Prostate gland (tissue), 2 donors: ENCODE measurements at places on chromosomes 12 and 14.

DNA sequence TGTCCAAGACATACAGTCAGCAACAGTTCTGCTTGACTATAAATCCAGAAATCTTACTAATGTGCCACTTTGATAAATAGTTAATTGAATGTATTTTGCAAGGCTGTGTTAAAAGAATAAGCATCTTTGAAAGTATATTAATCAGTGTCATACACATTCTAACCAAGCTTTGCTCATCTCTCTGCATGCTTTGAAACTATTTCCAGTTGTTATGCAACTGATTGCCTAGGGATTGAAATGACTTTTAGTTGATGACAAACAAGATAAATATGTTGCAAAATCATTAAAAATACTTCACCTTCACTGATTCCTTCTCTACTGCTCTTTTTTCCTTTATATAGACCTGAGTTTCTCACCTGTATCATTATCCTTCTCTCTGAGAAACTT, 91.3 kb downstream of the AEBP2 start:
- DNase-seq = no peak

DNA sequence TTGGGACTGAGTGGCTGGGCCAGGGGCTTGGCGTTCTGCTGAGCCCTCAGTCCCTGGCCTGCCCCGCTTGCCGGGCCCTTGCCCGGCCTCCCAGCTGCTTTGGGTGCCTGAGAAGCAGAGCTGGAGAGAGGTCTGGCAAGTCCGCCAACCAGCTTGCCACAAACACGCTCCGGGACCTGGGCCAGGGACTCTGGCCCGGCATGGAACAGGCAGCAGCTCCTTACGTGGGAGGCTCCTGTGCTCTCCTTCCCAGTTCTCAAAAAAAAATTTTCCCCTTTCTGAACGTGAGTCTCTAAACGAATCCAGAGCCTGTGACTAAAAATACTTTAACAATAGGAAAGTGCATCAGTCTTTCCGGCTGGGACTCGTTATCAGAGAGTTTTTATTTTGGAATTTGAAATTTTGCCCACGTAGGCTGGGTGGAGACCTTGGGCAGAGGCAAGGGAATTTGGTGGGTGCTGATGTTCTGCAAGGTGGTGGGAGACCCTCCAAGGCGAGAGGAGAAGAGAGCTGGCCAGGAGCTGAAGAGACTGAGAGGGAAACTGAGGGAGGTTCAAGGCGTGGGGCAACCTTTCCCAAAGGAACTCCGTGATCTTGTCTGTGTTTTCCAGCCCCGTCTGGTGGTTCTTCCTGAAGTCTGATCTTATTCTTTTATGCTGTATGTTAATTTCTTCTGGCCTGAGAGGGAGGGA, 6.8 kb upstream of the NR4A1 start:
- peak; percentile 94 for DNase-seq

DNA sequence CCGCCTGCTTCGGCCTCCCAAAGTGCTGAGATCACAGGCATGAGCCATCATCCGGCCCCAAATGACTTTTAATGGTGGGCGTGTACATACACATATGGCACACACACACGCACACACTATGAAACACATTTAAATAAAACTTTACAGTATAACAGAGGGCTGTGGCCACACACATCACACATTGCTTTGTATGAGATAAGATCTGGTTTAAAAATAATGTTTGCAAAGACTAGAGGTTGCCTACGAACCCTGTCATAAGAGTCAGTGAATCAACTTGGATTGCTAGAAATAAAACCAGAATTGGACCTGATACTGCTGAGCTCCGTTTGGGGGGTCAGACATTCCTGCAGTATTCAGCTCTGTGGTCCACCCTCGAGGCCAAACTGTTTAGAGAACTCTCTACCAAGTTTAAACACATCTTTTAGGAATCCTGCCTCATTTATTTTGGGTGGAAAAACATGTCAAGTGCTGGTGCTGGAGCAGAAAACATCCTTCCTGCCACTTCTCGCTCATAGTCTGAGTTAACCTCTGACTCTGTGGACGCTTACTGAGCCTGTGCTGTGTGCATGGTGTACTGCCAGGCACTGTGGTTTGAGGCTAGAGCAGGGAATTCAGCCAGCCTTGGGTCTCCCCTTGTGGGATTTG, 47.8 kb upstream of the EML1 start:
- no peak for DNase-seq

DNA sequence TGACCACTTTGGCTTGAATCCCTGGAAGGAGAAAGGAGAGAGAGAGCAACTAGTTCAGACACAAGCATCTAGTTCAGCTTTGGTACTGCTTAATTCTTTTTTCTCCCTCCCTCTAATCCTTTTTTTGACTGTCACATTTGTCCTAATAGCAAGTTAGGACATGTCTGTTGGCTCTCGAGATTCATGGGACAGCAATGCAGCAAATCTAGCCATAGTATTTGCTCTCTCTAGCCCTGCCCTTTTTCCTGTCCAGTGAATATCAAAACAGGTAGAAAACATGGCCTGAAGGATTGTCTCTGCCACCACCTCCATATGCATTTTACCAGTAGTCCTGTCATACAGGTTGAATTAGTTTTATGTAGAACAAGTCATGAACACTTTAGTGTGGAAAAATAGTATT, 116.4 kb downstream of the PTPRB start:
- DNase-seq = no peak

DNA sequence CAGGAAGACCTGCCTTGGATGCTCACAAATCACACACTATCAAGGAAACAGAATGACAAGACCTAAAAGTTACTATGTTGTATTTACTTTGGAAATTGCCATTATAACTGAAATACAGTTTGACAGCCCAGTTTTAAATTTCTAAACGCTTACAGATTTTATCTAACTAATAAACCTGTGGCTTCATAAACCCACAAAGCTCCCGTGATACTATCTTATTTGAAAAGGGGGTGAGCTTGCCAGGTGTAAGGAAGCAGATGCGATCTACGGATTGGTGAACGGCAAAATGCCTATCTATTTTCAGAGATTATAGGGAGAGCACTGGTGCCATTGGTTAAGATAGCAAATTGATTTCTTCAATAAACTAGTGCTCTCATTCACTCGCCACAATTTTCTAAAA, 485.5 kb downstream of the BCAT1 start:
- DNase-seq = no peak

DNA sequence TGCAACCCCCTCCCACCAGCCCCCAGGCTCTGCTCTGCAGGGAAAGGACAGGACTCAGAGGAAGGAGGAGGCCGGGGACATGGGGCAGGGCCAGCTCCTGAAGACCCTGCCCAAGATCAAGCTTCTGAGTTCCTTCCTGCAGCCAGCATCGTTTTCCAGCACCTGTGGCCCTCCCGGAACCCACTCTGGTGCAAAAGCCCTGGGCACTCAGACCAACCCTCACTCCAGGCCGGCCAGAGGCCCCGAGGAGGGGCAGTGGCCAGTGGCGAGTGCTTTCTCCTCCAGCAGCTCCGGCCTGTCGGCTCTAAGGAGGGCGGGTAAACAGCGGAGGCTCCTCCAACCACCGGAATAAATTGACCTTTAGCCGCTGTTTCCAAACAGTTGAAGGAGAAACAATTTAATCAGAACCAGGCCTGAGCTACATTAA, 10.8 kb downstream of the TMEM179 start:
- DNase-seq = no peak

DNA sequence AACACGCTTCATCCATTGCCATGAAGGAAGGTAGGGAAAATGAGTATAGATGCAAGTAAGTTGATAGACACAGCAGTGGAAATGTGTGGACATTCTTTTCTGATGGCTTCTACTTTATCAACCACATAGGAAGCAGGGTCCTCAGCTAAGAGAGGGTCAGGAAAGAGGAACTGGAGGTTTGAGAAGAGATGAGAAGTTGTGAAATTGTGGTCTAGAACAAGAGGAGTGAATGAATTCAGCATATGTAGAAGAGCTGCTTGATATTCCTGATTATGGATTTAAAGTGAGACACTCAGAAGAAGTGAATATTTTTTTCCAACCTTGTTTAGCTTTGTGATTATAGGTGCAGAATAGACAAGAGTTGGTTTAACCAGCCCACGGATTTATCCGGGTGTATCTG, 128.5 kb downstream of the SLC15A5 start:
- DNase-seq = no peak

- no peak for DNase-seq
Measured at GRCh38 chr12:125133616-125134015, 68.4 kb downstream of the AACS start.

DNA sequence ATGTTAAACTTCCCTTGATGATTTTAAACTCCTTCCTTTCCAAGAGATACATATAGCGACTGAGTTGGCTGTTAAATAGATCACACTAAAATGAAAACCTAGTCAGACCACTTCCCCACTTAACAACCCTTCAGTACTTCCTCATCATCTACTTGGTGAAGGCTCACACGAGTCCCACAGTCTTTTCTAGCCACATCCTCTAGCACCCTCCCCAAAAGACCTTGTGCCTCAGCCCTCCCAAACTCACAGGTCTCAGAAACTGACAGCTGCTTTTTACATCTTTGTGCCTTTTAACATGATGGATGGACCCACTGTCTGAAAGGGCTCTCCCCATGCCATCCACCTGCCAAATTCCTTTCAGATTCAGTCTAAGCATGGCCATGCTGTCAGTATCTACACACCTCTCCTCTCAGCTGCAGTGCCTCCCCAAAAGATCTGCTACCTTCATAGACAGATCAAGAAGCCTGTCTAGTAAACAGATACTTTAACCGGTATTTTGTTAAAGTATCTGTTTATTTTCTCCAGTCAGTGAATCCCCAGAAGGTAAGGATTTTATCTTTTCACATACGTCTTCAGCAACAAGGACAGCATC, 65.1 kb upstream of the GPHB5 start:
- DNase-seq = no peak

- DNase-seq = no peak
Measured at GRCh38 chr14:61344437-61345150, 23.2 kb downstream of the PRKCH start.

DNA sequence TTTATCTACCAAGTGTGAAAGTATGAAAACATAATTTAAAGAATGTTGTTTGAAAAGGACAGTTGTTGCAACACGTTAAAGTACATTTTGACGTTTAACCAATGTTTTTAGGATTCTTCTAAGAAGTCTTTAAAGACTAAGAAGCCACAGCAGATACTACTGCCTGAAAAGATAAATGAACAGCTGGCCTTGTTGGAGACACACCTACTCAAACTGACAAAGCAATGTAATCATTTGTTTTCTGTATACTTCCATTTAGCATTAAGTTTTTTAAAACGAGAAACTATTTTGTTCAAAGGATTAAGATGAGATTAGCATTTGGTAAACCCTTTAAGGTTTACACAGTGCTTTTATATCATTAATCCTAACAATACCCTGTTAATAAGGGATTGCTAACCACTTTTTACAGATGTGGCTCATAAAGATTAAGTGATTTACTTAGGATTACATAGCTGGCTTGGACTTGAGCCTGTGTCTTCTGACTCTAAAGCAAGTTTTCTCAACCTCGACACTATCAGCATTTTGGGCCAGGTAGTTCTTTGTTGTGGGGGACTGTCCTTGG, 134.4 kb downstream of the CFAP54 start:
- no peak for DNase-seq

DNA sequence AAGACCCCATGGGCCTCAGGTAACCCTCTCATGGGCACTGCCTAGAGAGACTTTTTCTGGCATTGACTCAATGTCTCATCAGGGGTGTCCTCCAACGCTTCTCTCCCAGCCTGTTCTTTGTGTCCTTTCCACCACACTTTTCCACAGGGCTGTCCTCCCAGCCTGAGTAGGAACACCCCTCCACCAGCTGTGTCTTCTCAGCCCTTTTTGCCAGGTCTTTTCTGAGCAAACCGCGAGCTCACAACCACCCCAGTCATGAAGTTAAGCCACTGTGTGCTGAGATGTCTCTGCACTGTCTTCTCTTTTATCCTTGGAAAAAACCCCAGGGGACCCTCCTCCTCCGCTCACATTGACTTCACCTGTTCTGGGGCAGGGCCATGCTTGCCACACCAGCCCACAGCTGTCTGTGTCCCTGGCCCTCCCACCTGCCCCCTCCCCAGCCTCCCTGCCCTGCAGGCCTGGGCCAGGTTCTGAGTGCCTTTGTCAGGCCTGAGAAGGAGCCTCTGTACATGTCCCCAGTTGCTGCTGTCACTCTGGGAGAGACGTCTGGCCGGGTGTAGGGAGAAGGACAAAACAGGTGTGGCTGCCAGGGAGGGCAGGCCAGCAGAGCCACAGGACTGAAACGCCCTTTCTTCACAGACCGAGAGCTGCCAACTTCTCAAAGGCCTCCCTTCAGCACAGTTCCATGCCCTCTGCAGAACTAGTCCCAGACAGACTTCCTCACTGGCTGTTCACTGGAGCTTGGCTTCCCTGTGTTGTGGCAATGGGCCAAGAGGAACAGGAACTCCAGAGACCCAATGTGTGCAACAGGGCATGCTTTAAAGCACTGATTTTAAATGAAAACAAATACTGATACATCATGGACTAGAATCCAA, 50.5 kb upstream of the PNMA1 start:
- peak; percentile 80 for DNase-seq
